ENCODE measurements at places on chromosomes 3 and 15.

DNA sequence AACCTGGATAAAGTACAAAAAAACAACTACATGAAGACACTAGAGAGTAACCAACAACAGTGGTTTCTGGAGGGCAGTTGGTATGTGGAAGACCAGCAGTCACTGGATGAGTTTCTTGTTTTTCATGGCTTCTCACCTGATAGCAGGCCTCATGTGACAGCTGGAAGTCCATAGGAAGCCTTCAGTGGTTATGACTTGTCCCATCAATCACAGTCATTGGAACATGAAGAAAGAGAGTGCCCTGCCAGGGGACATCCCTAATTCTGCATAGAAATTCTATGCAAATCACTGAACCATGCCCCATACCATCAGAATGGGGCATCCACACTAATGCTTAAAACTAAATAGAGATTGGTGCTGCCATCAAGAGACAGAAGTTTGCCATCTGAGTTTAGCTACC, 81.6 kb downstream of the AKAP13 start:
- no peak for DNase-seq

GRCh38 chr3:144296808-144297207, 325.2 kb downstream of the DIPK2A start:
- no peak for DNase-seq

- no peak for DNase-seq
Measured at GRCh38 chr3:143165211-143165610, 45.6 kb downstream of the CHST2 start.

DNA sequence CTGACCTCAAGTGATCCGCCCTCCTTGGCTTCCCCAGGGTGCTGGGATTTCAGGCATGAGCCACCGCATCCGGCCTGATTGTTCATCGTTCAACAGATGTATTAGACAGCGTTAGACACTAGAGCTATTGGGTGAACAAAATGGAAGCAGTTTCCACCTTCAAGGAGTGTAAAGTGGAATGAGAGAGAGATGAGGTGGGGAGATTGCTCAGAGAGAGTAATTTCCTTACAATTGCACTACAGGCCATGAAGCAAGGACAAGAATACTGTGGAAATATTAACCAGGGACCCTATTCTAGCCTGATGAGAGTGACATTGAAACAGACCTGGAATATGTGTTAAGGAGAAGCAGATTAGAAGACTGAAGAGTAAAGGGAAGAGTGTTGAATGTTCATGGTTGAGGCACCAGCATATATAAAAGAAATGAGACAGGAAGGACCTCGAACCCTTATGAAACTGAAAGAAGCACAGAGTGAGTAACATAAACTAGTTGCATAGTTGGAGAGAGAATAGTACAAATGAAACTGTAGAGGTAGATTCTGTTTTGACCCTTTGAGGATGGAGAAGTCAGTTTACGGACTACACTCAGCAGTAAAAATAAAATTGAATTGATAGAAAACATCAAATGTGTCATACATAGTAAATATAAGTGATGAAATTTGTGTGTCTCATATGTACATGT, 7.2 kb downstream of the RTF1 start:
- DNase-seq: no peak

DNA sequence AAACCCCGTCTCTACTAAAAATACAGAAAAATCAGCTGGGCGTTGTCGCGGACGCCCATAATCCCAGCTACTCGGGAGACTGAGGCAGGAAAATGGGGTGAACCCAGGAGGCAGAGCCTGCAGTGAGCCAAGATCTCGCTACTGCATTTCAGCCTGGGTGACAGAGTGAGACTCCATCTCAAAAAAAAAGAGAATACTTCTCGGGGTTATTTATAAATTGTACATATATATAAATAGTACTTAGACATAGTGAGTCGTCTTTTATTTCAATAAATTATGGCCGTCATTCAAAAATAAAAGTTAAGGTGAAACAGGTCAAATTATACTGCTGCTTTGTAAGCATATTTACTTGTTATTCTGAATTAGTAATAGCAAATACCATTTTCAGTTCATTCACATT, 12.1 kb upstream of the EBLN2 start:
- no peak for DNase-seq

- DNase-seq: no peak
Measured at GRCh38 chr3:105529456-105529855, 162.7 kb downstream of the ALCAM start.

- DNase-seq: no peak
Measured at GRCh38 chr3:175857666-175858270, 998.6 kb downstream of the NAALADL2 start.

DNA sequence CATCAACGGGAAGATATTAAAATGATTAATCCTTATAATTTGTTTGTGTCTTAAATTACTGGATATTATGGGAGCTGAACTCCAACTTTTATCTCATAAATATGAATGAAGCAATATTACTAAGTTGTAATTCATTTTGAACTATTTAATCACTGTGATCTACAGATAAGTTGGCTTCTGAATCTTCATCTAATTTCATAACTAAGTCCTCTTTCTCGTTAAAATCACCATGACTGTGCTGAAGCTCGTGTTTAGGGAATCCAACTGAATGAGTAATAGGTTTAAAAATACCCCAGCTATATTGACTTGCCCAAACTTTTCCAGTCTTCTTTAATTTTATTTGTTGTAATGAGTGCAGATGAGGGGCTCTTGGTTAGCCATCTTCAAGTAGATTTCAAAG, 14.1 kb downstream of the MDFIC2 start:
- DNase-seq: no peak

DNA sequence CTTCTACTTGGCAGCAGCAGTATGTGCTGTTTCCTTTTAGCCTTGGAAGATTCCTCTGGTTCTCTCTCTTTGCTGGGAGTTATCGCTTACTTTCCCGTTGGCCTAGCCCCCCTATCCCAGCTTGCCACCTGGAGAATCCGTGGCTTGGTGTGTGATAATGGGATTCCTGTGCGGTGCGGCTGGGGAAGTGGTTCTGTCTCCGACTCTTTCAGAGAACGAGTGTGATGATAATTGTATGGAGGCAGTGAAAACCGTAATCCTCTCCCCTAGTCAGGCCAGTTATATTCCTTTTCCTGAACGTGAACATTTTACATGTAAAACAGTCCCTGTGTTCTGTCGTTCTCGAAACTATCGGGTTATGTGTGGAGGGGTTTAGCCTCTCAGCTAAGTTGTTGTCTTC, 300.1 kb upstream of the C2CD4B start:
- no peak for DNase-seq

- no peak for DNase-seq
Measured at GRCh38 chr3:32421991-32422859, 30.6 kb downstream of the CMTM7 start.

- no peak for DNase-seq
Measured at GRCh38 chr3:158127250-158128219, 17.6 kb downstream of the RSRC1 start.

All from right kidney (tissue), 9 donors.